ENCODE measurements at places on chromosomes 4 and X.

GRCh38 chr4:151403656-151404055 is 5.3 kb upstream of the FHIP1A start:
- DNase-seq, result no peak

GRCh38 chr4:53656421-53656981 is 65.2 kb upstream of the LNX1 start:
- no peak for DNase-seq

- no peak for DNase-seq
These were observed 65.0 kb downstream of the ATXN3L start for GRCh38 chrX:13254870-13255269.

GRCh38 chr4:181770971-181771370 is 472.2 kb upstream of the TENM3 start:
- DNase-seq, result no peak

All from kidney epithelial cell (primary cell).